Activated naive CD8-positive, alpha-beta T cell treated with anti-CD3 and anti-CD28 coated beads, Interleukin-2, amount 10 ng/mL, durations not matched to agents 7 days and 5 days (primary cell): ENCODE measurements at places on chromosomes 4 and X. TPM values are rescaled to one million over a fixed set of nuclear protein-coding genes. Genes with fewer than 3 reads are reported as not detected.

The RBM46 gene
- not detected for total RNA-seq

The F8A3 gene
- total RNA-seq: 11.8 TPM

The SPANXN4 gene
- total RNA-seq: not detected

The FGF5 gene
- not detected for total RNA-seq

The ASB5 gene
- not detected for total RNA-seq

The GYPE gene
- total RNA-seq: 3.0 TPM

The BANK1 gene
- 0.51 TPM for total RNA-seq

The MAGEA8 gene
- not detected for total RNA-seq

The NIPAL1 gene
- total RNA-seq: 1.1 TPM

The GIMD1 gene
- total RNA-seq: not detected

The ETDA gene
- not detected for total RNA-seq

The DDX53 gene
- total RNA-seq: not detected

The CRMP1 gene
- not detected for total RNA-seq

- no peak for DNase-seq
Observed at GRCh38 chr4:3463556-3464348, 646 bp downstream of the DOK7 start.

GRCh38 chr4:137359691-137360315, 172.5 kb downstream of the PCDH18 start:
- no peak for DNase-seq

DNA sequence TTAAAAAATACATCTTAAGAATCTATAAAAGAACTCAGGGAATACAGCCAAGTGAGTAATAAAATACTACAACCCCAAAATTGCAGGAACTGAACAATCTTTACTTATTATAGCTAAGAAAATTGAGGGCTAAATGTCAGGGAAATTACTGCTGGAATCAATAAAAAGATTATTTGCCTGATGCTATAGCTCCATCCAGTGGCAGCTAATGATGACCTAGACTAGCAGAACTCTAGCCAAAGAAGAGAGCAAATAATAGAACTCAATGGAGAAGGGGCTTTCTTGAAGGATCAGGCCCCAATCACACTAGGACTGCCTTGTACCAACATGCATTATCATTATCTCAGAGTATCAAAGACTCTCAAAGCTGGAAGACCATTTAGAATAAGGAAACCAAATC, 85.0 kb upstream of the FAM241A start:
- no peak for DNase-seq

- DNase-seq: no peak
Observed at GRCh38 chr4:176207839-176208238, 12.5 kb upstream of the SPATA4 start.

DNA sequence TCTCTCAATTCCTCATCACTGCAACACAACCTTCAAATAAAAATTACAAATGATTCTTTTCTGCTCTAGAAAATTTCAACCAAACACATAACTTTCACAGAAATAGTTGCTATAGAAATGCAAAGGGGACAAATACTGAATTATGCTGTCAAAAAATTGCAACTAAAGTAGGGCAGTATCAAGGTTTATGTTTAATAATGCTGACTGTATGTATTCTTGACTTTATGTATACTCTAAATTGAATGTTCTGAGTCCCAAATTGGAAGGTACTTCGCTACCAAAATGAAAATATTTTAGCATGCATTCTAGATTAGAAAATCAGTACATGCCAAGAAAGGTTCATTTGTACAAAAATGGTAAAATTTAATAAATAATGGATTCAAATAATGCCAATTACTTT, 237.3 kb upstream of the TET2 start:
- DNase-seq: no peak

DNA sequence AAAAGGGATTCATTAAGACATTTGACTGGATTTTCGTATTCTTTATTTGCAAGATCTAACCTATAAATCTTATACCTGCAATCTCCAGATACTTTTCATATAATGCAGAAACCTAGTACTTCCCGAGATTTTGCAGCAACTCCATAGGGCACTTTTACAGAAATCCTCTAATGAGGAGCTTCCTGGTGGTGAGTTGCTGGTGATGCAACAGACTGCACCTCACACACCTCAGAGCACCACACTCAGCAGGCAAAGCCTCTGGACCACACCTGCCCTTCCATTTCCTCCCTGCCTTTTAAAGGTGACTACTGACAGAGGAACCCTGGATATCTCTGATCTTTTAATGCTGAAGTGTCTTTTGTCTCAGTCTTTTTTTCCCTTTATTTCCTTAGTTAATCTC, 289.4 kb downstream of the TRAM1L1 start:
- DNase-seq: no peak

DNA sequence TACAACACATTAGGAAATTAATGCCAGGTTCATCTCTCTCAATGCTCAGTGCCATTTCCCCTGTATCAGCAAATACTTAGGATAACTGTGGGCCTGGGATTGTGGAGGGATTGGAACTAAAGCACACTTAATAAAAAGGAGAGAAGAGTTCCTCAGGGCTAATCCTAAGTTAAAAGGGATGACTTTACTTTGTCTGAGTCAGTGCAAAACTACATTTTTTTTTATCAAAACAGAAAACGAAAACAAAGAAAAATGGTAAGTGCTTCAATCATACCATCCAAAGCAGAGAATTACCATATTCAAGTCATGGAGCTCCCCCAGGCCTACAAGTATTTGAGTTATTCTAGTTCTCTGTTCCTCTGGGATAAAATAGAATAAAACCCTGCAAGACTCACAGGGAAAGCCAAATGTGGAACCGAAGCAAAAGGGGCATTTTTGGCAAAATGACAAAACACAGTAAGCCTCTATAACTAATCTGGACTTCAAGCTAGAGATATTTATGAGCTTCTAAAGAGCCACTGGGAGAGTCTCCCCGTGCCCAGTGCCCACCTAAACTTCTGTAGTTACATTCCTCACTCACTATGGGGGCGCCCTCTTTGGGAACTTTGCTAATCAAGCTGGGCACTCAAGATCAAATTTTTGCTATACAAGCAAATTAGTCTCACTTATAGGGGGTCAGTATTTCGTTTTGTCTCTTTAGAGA, 53.4 kb downstream of the PALLD start:
- no peak for DNase-seq

DNA sequence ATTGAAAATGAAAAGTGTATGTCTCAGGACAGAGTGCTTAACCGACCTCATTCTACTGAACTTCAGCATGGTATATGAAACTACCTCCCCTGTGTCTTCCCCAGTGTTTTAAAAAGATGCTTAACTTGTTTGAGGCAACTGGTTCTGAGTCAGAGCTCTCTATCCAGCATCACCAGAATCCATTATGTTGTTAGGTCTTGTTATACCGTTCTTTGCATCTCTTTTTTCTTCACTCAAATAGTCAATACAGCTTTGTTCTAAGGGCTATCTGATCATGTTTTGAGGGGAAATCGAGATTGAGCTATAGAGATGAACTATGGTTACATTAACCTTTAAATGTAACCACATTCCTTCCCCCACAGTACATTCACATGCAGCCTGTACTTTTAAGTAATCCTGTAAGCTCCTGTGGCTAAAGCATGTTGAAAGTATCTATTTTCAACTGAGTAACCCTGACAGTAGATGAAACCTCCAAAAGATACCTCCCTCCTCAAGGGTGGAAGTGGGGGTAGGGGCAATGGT, 514.4 kb downstream of the RPA4 start:
- no peak for DNase-seq

DNA sequence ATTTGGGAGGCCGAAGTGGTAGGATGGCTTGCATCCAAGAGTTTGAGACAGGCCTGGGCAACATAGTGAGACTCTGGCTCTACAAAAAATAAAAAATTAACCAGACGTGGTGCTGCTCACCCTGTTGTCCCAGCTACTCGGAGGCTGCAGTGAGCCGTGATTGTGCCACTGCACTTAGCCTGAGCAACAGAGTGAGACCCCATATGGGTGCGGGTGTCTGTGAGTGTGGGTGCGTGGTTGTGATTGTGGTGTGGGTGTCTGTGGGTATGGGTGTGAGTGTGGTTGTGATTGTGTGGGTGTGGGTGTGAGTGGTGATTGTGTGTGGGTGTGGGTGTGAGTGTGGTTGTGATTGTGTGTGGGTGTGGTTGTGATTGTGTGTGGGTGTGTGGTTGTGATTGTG, 114.6 kb downstream of the UBE2K start:
- DNase-seq: no peak

DNA sequence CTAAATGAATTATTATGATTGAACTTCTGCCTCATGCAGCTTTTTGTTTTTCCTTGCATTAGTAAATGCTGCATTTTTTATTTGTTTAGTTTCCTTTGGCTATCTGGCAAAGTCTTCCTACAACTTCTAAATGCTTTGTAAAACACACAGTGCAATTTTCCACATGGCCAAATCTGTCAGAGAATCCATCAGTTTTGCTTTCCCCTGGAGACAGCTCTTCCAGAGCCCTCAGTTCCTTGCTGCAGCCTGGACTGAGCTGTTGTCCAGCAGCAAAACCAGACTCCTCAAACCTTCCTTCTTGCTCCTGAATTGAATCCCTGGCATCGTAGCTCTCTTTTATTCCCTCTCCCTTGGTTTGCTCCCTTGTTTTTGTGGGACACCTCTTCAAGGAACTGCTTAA, 42.6 kb downstream of the MED28 start:
- DNase-seq: no peak

DNA sequence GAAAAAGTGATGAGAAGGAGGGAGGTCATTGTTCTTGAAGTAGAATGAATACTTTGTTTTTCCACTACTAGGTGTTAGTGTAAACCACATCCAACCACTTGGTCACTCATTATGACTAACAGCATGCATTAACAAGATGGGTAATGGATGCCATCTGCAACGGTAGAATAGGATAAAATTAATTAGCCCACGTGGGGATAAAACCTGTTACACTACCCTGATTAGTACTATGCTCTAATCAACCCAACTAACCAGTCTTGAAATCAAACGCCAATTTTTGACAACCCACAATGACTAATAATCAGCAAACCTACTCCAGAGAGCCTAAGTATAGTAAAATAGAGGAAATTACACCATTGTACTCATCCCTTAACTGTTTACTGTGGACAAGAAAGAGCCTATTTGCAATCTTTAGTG, 93.4 kb upstream of the MCF2 start:
- DNase-seq: no peak

GRCh38 chr4:173169428-173170181, 994 bp downstream of the GALNT7 start:
- DNase-seq: peak; percentile 81

DNA sequence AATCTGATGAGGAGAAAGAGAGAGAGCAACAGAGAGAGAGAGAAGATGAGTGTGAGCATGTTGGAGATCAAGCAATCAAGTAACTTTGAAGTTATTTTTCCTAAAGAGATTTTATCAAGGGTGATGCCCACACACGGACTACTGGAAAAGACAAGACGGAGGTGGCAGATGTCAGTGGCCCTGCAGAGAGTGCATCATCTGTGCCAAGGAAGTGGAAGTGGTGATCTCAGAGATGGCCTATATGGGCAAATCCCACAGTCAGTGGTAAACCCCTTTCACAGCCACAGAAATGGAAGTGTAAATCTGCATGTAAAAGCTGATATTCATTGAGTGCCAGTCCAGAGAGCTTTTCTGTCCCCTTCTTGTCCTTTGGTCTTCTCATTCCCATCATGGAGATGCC, 577.2 kb upstream of the AADAT start:
- no peak for DNase-seq

DNA sequence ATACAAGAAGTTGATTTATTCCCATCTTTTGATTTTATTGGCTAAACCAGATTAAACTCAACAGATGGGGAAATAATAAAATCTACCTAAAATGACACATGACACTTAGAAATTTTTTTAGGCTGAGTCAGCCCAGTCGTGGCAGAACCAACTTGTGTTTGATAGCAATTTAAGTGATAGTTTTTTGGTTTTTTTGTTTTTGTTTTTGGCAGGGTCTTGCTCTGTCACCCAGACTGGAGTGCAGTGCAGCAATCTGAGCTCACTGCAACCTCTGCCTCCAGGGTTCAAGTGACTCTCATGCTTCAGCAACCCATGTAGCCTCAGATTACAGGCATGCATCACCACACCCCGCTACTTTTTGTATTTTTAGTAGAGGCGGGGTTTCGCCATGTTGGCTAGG, 370.3 kb upstream of the NOCT start:
- no peak for DNase-seq

- DNase-seq: no peak
Observed at GRCh38 chrX:112536544-112536943, 143.2 kb downstream of the LHFPL1 start.

DNA sequence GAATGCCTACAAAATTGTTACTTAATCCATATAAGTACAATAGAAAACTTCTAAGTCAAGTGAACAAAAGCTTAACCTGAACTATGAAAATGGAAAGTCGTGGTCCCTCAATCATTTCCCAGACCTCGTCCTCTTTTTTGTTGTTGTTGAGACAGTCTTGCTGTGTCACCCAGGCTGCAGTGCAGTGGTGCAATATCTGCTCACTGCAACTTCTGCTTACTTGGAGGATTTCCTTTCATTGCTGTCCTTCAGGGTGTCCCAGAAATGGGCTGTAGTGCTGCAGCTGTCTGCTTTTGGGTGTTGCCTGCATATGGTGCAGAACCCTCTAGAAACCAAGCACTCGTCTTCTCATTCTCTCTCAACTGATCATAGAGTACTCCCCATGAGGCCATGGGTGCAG, 75.0 kb upstream of the IL2 start:
- DNase-seq: no peak

DNA sequence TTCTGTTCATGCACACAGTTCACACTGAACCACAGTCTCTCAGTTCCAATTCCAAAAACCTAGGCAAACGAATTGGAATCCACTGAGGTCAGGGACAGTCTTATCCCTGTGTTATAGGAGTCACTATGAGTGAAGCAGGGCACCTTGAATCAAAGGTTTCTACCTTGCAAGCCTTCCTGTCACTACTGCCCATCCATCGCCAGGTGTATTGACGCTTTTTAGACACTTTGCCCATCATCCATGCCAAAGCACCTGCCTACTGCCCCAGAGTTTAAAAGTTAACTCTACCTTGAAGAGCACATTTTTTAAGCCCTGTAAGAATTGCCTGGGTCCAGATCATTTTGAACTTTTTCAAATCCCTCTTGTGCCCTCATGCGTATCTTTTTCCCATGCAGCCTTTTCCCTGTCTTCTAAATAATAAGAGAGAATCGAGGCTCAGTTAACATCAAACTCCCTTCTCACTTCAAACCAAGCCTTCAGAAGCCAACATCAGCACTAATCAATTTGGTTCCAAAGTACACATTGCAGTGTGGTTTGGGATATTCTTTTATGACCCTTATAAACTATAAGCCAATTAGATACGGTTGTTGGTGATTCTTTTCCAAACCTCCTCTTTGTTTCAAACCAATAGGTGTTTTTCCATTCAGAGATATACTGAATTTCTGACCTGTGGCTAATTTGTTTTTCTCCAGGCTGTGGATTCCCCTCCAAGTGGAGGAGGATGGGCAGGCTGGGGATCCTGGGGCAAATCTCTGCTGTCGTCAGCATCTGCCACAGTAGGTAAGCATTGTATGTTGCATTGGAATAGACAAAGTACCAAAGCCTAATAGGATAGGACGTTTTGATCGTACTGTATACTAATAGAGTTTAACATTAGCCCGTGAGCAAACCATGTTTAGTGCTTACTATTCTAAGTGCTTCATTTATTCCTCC, 23.7 kb downstream of the FAM114A1 start:
- no peak for DNase-seq

DNA sequence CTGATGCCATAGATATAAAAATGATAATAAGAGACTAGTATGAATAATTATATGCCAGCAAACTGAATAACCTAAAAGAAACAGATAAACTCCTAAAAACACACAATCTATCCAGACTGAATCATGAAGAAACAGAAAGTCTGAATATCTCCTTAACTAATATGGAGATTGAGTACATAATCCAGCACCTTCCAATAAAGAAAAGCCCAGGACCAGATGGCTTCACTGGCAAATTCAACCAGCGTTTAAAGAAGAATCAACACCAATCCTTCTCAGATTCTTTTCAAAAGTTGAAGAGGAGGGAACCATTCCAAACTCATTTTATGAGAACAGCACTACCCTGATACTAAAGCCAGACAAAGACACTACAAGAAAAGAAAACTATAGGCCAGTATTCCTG, 26.5 kb upstream of the RNF212 start:
- no peak for DNase-seq
